Stimulated activated CD8-positive, alpha-beta memory T cell treated with anti-CD3 and anti-CD28 coated beads, Interleukin-7, amount 100 ng/mL, for 48 hours (primary cell): ENCODE measurements at places on chromosomes 12 and 14.

DNA sequence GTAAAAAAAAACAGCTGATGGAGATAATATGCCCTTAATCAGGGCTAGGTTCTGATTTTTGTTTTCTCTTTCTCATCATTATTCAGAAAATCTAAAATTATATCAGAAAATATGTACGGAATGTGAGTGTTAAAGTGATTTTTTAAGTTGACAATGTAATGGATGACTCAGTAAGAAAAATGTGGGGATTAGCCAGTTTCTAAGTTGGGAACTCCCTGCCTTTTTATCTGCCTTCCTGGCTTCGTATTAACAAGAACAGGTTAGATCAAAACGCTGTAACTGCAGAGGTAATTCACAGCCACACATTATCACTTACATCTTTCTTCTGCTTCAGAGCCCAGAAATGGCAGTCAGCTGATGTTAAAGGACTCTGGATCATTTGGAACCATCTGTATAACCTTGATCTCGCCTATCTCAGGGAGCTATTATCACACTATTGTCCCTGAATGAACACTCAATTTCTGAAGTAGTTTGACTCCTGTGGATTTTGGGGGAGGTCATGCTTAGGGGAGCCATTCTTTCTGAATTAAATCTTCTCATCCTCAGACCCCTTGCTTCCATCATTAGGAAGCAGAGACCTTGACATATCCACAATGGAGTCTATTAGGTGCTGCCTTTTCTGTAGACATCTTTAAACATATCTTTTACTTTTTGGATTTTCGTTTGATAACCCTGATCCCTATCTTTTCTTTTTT, 135.7 kb upstream of the SLC16A7 start:
- DNase-seq: no peak

GRCh38 chr14:71235875-71236274, 328.6 kb downstream of the PCNX1 start:
- DNase-seq: no peak

DNA sequence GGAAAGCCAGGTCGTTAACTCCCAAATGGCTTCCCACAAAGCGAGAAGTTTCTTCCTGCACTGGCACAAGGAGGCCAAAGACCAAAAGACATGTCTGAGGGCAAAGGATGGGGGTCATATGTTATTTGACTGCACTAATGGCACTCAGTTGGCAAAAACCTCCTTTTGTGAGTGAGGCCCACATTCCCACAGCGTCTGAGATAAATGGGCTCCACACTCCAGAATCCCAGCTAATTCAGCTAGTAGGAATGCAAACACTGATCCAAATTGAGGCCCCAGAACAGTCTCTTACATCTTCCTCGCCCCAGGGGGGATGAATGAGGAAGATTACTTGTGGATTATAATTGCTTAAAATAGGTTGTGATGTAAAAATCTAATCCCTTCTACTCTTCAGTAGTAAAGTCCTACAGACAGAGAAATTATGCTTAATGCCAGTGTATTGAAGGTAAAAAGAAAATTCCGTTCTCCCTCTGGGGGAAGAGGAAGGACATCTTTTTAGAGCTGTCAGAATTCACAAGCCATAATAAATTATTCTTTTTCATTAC, 86.4 kb upstream of the PIWIL1 start:
- DNase-seq: no peak

DNA sequence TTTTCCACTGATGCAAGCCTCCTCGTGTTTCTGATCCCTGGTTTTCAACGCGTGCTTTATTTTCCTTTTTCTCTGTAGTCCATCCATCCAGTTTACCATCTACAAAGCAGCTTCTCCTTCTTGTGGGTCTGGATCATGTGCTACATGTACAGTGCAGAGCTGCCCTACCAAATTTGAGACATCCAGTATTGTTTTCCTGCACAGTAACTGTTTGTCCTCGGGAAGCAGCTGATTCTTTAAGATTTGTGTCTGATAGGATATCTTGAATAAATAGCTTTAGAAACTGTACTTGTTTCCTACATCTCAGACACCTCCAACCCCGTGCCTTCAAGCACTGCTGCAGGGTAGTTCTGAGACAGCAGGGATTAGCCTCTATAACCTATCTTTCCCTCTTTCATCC, 368.1 kb upstream of the FAR2 start:
- DNase-seq: no peak

- no peak for DNase-seq
These were observed 20.0 kb upstream of the IFNG-AS1 start for GRCh38 chr12:67969134-67969802.

GRCh38 chr14:77467801-77468200, 9.9 kb downstream of the AHSA1 start:
- no peak for DNase-seq

- no peak for DNase-seq
These were observed 22.7 kb upstream of the KRT78 start for GRCh38 chr12:52871291-52872039.

DNA sequence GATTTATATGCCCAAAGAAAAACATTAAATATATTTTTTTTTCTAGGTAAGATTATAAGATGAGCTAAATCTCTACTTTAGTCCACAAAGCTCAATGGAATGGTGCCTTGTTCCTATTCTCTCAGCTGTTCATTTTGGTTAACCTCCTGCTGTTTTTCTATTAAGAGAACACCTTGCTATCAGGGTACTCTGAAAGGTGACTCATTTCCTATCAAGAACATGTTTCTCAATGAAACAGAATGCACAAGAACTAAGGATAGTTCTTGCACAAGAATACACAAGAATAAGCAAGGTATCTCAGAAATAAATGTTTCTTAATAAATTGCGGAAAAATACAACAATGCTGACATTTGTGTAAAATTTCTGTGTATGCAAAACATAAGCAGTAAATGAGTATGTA, 14.1 kb downstream of the ABCD2 start:
- DNase-seq: no peak

- DNase-seq: no peak
These were observed 322.8 kb downstream of the RGS6 start for GRCh38 chr14:72254937-72255472.

DNA sequence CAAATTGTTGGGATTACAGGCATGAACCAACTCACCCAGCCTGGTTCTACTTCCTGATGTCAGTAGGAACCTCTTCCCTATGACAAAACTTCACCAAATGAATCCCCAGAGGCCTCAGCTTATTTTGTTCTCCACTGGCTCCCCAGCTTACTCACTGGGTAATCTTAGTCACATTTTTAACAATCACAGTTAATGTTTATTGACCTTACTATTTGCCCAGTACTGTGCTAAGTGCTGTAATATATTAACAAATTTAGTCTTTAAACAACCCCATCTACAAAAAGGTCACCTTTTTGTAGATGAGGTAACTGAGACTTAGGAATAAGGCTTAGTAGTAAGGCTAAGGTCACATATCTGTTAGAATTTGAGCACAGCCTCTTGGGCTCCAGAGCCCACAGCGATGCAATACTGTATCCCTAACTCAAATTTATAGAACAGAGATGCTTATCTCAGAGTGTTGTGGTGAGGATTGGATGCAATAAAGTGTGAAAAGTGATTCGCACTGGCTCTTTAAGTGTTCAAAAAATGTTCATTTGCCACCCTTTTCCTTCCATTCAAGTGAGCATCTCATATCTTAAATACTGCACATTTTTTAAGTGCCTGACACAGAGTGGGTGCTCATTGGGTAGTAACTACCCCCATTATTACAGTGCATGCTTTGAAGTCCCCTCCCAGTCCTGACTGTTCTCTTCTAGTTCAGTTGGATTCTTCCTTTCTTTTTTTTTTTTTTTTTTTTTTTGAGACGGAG, 146.4 kb upstream of the ARHGAP5 start:
- no peak for DNase-seq

- DNase-seq: peak; percentile 28
These were observed 90.6 kb downstream of the PAPOLA start for GRCh38 chr14:96592591-96593386.

- DNase-seq: no peak
These were observed 367.6 kb downstream of the SOX5 start for GRCh38 chr12:23581913-23582312.

GRCh38 chr12:17159506-17160300, 553.7 kb upstream of the LMO3 start:
- DNase-seq: no peak

- no peak for DNase-seq
These were observed 195.5 kb upstream of the BTG1 start for GRCh38 chr12:92341065-92341668.

DNA sequence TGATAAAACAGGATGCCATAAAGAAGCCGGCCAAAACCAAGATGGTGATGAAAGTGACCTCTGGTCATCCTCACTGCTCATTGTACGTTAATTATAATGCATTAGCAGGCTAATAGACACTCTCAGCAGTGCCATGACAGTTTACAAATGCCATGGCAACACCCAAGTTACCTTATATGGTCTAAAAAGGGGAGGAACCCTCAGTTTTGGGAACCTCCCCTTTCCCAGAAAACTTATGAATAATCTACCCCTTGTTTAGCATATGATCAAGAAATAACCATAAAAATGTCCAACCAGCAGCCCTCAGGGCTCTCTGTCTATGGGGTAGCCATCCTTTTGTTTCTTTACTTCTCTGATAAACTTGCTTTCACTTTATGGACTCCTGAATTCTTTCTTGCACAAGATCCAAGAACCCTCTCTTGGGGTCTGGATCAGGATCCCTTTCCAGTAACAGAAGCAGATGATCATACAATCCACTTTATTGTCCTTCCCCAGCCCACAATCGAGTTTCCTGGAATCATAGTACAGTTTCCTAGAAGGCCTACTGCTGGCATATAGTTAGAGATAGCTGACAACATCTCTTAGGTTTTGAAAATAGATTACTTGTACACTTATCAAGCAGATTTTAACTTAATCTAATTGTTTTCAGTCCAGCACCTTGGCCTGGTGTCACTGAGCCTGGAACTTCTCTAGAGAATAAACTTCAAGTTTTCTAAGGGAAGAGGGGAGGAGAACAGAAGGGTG, 266.7 kb upstream of the HMGA2 start:
- no peak for DNase-seq

DNA sequence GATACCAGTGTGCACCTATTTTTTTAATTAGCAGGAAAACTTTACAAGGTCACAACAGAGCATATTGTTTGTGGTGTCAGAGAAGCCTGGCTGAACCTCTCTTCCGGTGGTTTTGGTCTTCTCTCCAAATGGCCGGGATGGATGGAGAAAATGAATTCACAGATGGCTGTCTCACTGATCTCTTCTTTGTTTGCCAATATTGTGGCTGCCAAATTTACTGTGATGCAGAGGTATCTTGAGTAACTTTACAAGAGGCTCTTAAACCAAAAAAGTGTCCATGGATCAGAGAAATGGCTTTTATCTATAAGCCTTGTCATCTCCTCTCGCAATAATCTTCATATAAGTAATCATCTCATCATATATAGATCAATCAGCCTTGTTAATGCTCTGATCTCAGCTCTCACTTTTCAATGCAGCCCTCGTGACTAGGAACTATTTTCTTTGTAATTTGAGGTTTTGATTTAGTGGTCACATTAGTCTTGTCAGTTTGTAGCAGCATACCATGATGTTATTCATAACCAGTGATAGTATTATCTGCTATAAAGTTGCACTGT, 308.1 kb downstream of the EGLN3 start:
- no peak for DNase-seq

- DNase-seq: no peak
These were observed 31.9 kb downstream of the KCNMB4 start for GRCh38 chr12:70398002-70398401.

DNA sequence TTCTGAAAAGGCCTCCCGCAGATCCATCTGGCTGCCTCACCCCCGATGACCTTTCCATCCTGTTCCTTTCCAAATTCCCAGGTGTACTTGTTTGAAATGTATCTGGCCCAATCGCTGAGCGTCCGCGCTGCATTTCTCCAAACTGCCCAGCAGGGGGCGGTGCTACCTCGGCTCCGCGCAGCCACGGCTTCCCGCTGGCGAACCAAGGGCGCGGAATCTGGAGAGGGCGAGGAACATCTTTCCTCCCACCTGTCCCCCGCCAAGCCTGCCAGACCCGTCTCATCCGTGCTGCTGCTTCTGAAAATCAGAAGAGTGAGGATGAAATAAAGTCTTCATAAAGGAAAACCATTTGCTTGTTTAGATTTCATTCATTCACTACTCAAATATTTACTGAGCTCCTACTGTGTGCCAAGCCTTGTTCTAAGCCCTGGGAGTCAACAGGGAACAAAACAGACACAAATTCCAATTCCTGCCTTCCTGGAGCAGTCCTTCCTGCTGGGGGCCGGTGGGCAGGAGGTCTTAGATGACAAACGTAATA, 16.8 kb upstream of the MYL2 start:
- peak; percentile 5 for DNase-seq

DNA sequence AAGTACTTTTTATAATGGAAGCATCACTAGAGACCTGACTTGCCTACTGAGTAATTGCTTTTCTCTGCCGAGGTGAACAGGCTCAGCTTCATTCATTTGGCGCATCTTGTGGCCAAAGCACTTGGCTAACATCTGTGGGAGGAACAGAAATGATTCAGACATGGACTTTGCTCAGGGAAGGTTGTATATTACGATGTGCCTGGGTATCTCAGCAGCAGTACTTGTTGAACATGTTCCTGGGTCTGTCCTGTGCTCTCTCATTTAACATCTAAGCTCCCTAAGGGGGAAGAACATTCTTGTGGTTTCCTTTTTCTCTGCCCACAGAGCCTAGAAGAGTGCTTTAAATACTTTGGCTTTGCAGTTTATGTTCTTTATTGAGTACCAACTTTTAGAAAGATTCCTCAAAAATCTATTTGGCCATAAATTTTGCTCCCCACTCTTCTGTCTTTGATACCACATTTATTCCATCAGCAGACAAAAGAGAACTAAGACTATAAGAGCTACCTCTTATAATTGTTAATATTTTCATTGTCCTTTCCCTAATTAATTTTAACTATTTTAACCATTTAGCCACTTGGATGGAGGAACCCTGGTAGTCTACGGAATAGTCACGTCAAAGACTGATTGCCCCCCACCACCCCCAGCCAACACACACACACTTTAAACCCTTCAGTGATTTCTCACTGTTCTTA, 101.2 kb upstream of the EGLN3 start:
- DNase-seq: no peak

GRCh38 chr14:54444681-54445080, 3.5 kb upstream of the CNIH1 start:
- no peak for DNase-seq

DNA sequence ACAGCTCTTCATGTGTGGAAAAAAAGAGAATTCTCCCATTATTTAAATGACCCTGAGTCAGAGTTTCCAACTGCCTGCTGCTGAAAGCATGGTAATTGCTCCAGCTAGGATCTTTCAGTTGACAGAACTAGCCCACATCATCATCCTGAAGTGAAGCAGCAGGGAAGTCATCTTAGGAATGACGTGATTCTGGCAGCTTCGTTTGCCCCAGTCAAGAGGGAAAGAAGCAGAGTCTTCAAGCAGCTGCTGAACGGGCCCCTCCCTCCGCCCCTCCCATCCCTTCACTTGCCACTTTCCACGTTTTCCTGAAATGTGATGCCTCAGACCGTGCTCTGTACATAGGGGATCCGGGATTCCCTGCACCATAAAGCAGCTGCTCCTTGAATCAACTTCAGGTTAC, 455.0 kb upstream of the TMEM132C start:
- no peak for DNase-seq

GRCh38 chr12:75560167-75560566, 48.8 kb upstream of the KRR1 start:
- no peak for DNase-seq

- no peak for DNase-seq
These were observed 196.3 kb downstream of the PAX9 start for GRCh38 chr14:36857842-36858445.
